Right renal pelvis (tissue), 4 donors: ENCODE measurements at places on chromosomes 1 and 21.

- DNase-seq: no peak
Observed at GRCh38 chr1:24364975-24365678, 46.0 kb downstream of the GRHL3 start.

DNA sequence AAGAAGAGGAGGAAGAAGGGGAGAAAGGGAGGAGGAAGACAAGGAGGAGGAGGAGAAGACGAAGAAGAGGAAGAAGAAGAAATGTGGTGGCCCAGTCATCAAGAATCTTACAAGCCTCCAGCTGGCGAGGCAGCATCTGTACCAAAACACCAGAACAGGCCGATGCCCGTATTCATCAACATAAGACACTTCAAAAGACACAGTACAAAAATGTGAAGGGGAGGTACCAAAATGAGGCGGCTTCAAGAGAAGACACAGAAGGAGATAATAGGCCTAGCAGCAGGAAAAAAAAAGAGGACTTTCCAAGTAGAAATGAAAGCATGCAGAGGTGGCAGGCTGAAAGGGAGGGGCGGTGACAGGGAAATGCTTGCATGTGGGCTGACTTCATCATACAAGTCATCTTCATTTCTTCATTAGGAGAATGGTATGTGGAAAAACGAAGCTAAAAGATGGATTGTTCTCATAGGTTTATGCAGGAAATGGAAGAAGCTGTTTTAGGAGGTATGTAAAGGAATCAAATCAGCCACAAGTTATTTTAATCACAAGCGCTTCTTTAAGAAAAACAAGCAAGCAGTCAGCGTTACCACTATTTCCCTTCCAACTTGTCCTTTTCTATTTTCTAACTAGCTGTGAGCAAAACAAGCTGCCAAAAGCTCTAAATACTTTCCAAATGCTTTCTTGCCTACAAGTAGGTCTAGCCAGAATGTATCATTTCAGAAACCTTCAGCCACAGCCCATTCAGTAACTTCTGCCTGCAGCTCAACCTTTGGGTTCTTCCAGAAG is 192.3 kb downstream of the SLC45A1 start:
- peak; percentile 39 for DNase-seq

- DNase-seq: no peak
Observed at GRCh38 chr21:14773777-14774345, 227.7 kb upstream of the SAMSN1 start.

- DNase-seq: no peak
Observed at GRCh38 chr1:116533429-116533820, 37.4 kb downstream of the CD58 start.

- no peak for DNase-seq
Observed at GRCh38 chr1:65717815-65718454, 74.8 kb upstream of the PDE4B start.

DNA sequence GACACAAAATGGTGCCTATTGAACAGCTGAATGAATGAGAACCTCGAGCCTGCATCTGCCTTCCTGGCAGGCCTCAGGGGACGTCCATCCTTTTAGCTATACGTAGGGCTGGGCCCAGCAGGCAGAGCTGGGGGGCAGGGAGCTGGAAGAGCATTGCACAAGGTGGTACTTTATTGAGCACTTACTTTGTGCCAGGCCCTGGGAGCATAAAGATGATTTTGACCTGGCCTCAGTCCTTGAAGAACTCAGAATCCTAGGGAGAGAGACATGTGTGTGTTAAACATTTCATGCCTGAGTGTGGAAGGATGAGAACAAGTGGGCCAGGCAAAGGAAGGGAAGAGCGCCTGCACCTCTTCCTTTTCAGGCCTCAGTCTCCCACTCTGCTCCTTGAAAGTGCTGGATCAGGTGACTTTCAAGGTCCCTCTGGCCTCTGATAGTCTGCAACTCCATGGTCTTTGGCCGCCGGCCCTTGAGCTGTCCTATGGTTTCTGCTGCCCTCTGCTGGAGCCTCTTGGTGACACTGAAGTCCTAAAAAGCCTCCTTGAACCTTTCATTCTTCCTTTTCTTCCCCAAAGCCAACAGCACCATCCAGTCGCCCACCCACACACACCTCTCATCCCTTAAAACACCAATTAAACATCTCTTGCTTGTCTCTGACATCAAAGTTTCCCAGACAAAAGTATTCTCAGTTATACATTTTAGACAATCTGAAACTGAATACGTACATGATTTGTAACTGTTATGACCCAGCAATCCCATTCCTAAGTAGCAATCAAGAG is 3.5 kb upstream of the PEAR1 start:
- peak; percentile 75 for DNase-seq
